ENCODE measurements at places on chromosomes 5 and 9. TPM values are rescaled to one million over a fixed set of nuclear protein-coding genes. Genes with fewer than 3 reads are reported as not detected.

The ANKRD34B gene
- not detected for total RNA-seq

The FYB1 gene
- 2.7 TPM for total RNA-seq

The ADGRD2 gene
- not detected for total RNA-seq

GRCh38 chr5:149782018-149782894 lies 52.1 kb downstream of the PPARGC1B start:
- DNase-seq = no peak
- H3K27ac ChIP-seq = no peak overlapping the region
- no peaks in the 10 kb centered on the region for H3K36me3 ChIP-seq
- H3K4me1 ChIP-seq = peaks cover 48% of the 10 kb centered on the region

The LIFR gene
- not detected for total RNA-seq

The TCF7 gene
- not detected for total RNA-seq

The EGFLAM gene
- not detected for total RNA-seq

The ORM2 gene
- total RNA-seq = not detected

The FAM200C gene
- 2.0 TPM for total RNA-seq

GRCh38 chr9:91001146-91001611 lies 199.6 kb downstream of the SYK start:
- no peaks in the 10 kb centered on the region for H3K4me1 ChIP-seq
- H3K27ac ChIP-seq = no peak overlapping the region
- no peak for DNase-seq
- no peak overlapping the region for H3K4me3 ChIP-seq
- H3K27me3 ChIP-seq = no peaks in the 10 kb centered on the region

The IL3 gene
- not detected for total RNA-seq

DNA sequence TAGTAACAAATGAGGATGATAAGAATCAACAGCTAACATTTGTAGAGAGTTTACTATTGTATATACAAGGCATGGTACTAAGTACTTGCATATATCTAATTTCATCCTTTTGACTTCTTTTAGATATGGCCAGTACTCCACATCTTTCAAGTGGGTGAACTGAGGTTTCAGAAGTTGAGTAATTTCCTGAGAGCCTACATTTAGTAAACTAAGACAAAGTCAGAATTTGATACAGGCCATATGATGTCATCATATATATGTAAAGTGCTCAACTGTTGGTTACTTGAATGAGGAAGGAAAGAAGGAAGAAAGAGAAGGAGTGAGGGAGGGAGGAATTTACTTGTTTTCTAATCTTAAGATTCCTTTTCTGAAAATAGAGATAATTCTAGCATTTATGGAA lies 52.8 kb downstream of the GRIA1 start:
- no peaks in the 10 kb centered on the region for H3K36me3 ChIP-seq
- no peak overlapping the region for H3K4me3 ChIP-seq
- H3K27ac ChIP-seq = no peak overlapping the region
- no peaks in the 10 kb centered on the region for H3K4me1 ChIP-seq
- DNase-seq = no peak

- no peak for DNase-seq
- no peaks in the 10 kb centered on the region for H3K36me3 ChIP-seq
- H3K4me1 ChIP-seq = no peaks in the 10 kb centered on the region
- no peak overlapping the region for H3K27ac ChIP-seq
- no peaks in the 10 kb centered on the region for H3K27me3 ChIP-seq
Measured at GRCh38 chr5:125587631-125588030, 835.6 kb upstream of the GRAMD2B start.

DNA sequence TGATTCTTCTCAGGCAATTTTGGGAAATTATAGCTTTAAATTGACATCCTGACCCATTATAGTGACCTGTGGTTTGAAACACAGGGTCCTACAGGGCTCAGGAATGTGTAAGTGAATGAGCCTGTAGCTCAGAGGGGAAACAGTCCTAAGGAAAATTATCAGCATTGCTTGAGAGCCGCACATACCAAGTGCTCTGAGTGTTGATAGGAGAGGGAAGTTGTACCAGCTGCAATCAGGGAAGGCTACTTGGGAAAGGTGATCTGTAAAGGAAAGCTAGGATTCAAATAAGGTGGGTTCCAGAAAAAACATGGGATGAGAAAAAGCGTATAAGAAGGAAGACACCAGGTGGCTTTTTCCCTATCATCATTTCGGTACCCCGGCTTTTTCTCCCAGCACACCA lies 4.4 kb upstream of the SLC25A51 start:
- H3K4me1 ChIP-seq = peaks cover 28% of the 10 kb centered on the region
- no peak overlapping the region for H3K27ac ChIP-seq
- H3K4me3 ChIP-seq = no peak overlapping the region
- no peak for DNase-seq

DNA sequence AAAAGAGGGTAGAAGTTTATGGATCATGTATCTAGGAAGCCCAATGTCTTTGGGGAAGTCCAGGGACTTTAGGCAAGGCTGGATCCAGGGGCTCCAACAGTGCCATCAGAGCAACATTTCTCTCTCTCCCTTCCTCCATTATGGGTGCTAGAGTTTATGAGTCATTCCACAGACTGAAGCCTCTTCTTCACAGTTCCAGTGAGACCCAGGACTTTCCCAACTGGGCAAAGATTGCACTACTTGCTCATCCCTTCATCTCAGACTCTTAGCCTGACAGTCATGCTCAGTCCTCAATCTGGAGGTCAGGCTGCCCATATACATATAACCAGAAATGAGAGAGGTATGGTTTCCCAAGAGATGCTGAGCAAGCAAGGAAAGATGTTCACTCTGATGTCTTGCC lies 110.7 kb downstream of the FEM1C start:
- H3K36me3 ChIP-seq = no peaks in the 10 kb centered on the region
- no peak for DNase-seq
- H3K27me3 ChIP-seq = no peaks in the 10 kb centered on the region
- no peaks in the 10 kb centered on the region for H3K4me1 ChIP-seq
- H3K4me3 ChIP-seq = no peak overlapping the region

GRCh38 chr5:31192442-31192841 lies 1.0 kb upstream of the CDH6 start:
- DNase-seq = no peak
- no peak overlapping the region for H3K27ac ChIP-seq
- H3K4me3 ChIP-seq = no peak overlapping the region
- no peaks in the 10 kb centered on the region for H3K4me1 ChIP-seq
- no peaks in the 10 kb centered on the region for H3K27me3 ChIP-seq

DNA sequence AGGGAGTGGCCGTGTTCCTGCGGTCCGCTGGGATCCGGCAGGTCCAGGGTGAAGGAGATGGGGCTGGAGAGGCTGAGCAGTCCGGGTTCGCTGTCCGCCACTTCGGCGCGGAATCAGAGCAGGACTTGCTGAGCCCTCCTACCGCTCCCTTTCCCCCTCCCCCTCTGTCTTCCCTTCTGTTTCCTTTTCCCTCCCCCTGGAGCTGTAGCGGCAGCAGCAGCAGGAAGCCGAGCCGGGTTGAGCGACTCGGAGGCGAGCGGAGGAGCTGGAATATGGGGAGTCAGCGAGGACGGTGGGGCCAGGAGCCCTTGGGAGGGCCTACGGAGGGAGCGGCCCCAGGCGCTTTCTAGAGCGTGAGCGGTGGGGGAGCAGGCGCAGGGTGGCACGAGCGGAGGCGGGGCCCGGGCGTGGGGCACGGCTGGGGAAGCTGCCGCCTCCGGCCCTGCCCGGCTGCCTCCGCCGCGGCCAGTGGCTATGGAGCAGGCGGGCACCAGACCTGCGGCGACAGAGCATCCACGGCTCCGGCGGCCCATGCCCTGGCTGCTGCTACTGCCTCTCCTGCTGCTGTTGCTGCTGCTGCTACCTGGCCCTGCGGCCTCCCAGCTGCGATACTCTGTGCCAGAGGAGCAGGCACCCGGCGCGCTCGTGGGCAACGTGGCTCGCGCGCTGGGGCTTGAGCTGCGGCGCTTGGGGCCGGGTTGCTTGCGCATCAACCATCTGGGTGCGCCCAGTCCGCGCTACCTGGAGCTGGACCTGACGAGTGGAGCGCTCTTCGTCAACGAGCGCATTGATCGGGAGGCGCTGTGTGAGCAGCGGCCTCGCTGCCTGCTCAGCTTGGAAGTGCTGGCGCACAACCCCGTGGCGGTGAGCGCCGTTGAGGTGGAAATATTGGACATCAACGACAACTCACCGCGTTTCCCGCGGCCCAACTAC lies at the start of gene PCDHAC2:
Gene PCDHAC2, plus strand, starts transcription at position 184 of the 933 bp plus-strand sequence. Its CDS starts 291 bp downstream, at position 475.
- H3K4me3 ChIP-seq = no peak within 1 kb of the TSS
- no peak within 1 kb of the TSS for H3K27ac ChIP-seq
- peaks cover 9% of the 10 kb centered on the region for H3K4me1 ChIP-seq
- no peaks in the 10 kb centered on the region for H3K36me3 ChIP-seq
- DNase-seq = no peak
- no peaks in the 10 kb centered on the region for H3K27me3 ChIP-seq

GRCh38 chr5:916441-917293 lies 24.0 kb downstream of the TRIP13 start:
- H3K4me3 ChIP-seq = no peak overlapping the region
- no peaks in the 10 kb centered on the region for H3K27me3 ChIP-seq
- no peaks in the 10 kb centered on the region for H3K4me1 ChIP-seq
- DNase-seq = no peak

- no peak overlapping the region for H3K4me3 ChIP-seq
- no peaks in the 10 kb centered on the region for H3K4me1 ChIP-seq
- DNase-seq = peak; percentile 79
- no peaks in the 10 kb centered on the region for H3K36me3 ChIP-seq
Measured at GRCh38 chr9:1018121-1018520, 32.0 kb upstream of the DMRT2 start.

The PCDHA11 gene
- not detected for total RNA-seq

The WWC1 gene
- total RNA-seq = not detected

The ANKS6 gene
- total RNA-seq = 18.0 TPM

DNA sequence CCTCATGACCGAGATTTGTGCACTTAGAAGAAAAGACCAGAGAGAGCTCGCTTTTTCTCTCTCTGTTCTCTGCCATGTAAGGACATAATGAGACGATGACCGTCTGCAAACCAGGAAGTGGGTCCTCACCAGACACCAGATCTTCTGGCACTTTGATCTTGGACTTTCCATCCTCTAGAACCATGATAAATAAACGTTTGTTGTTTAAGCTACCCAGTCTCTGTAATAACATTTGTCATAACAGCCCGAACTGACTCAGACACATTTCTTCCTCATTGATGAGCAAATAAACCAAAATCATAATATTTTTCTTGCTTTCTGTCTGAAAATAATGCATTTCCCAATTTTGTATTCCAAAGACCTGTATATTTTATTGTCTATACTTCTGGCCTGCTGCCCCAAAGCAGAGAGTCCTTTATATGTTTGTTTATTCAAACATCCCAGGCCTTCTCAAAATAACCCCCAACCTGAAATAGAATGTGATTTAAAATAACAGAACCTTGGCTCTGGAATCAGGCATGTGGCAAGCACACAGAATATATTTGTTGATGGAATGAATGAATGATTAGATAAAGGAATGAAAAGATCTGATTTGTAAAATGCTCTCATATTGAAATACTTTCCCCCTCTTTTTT lies 396.5 kb downstream of the ADGRV1 start:
- no peak overlapping the region for H3K27ac ChIP-seq
- no peak for DNase-seq
- H3K4me3 ChIP-seq = no peak overlapping the region
- H3K4me1 ChIP-seq = no peaks in the 10 kb centered on the region

GRCh38 chr5:176542135-176542595 lies 5.0 kb upstream of the RNF44 start:
- peak; percentile 81 for DNase-seq
- no peaks in the 10 kb centered on the region for H3K36me3 ChIP-seq
- H3K27me3 ChIP-seq = no peaks in the 10 kb centered on the region
- H3K4me1 ChIP-seq = peaks cover 60% of the 10 kb centered on the region
- peak overlapping the region; percentile 64 for H3K27ac ChIP-seq

DNA sequence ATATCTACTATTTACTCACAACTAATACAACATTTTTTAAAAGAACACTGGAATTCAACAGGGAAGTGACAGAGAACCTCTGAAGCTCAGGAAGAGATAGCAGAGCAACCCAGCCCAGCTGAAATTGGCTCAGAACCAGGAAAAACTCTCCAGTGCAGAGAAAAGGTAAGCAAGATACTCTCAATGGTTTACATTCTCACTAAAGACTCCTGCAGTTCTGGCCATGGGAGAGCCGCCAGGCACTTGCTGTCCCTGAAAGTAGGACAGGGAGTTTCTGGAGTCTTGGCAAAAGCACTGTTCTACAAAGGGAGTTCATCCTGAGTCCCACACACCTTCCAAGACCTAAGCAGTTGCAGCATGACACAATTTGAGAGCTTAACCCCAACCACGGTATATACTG lies 330.8 kb downstream of the TRIM36 start:
- no peak overlapping the region for H3K27ac ChIP-seq
- H3K36me3 ChIP-seq = no peaks in the 10 kb centered on the region
- H3K4me1 ChIP-seq = no peaks in the 10 kb centered on the region

The ARID3C gene
- 0.48 TPM for total RNA-seq

DNA sequence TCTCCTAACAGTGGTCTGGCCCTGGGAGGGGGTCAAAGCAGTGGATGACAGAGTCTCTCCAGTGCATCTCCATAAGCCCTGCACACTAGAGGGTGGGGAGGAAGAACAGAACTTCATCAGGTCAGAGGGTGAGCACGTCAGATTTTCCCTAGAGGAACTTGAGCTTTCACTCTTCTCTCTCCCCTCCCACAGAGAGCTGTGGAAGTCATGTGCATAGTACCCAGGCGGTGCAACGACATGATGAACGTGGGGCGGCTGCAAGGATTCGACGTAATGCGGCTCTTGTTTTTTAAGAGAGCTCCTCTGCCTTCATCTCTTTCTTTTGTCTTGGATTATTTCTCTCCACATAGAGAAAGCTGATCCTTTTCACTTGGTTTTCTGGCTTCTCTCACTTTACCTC lies 100.2 kb upstream of the OTULINL start:
- no peaks in the 10 kb centered on the region for H3K36me3 ChIP-seq
- H3K4me1 ChIP-seq = no peaks in the 10 kb centered on the region
- DNase-seq = no peak
- no peaks in the 10 kb centered on the region for H3K27me3 ChIP-seq

The PCDHGA7 gene
- total RNA-seq = 8.4 TPM

DNA sequence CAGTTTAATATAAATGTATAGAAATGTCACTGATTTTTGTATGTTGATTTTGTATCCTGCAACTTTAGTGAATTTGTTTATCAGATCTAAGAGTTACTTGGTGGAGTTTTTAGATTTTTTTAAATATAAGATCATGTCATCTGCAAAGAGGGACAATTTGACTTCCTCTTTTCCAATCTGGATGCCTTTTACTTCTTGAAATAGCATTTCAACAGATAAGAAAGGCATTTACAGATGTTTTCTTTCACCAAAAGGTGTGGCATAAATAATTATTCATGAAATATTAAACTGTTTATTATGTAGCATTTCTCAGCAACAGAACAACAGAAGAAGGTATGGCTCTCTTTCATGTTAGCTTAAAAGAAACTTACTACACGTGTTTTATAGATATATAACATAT lies 34.9 kb upstream of the NIPBL start:
- no peaks in the 10 kb centered on the region for H3K36me3 ChIP-seq
- H3K4me3 ChIP-seq = no peak overlapping the region
- H3K27me3 ChIP-seq = no peaks in the 10 kb centered on the region
- H3K4me1 ChIP-seq = peaks cover 20% of the 10 kb centered on the region
- no peak overlapping the region for H3K27ac ChIP-seq

- peaks cover 5% of the 10 kb centered on the region for H3K4me1 ChIP-seq
- no peak overlapping the region for H3K4me3 ChIP-seq
- no peaks in the 10 kb centered on the region for H3K27me3 ChIP-seq
- H3K27ac ChIP-seq = no peak overlapping the region
- no peak for DNase-seq
- peaks cover 20% of the 10 kb centered on the region for H3K36me3 ChIP-seq
Measured at GRCh38 chr5:75491621-75492020, 19.8 kb downstream of the CERT1 start.

The GPR150 gene
- total RNA-seq = 0.51 TPM

Data from Karpas-422 (cell line).